Activated naive CD8-positive, alpha-beta T cell treated with anti-CD3 and anti-CD28 coated beads, Interleukin-2, amount 10 ng/mL, durations not matched to agents 7 days and 5 days (primary cell): ENCODE measurements at places on chromosomes 7 and 10. TPM values are rescaled to one million over a fixed set of nuclear protein-coding genes. Genes with fewer than 3 reads are reported as not detected.

DNA sequence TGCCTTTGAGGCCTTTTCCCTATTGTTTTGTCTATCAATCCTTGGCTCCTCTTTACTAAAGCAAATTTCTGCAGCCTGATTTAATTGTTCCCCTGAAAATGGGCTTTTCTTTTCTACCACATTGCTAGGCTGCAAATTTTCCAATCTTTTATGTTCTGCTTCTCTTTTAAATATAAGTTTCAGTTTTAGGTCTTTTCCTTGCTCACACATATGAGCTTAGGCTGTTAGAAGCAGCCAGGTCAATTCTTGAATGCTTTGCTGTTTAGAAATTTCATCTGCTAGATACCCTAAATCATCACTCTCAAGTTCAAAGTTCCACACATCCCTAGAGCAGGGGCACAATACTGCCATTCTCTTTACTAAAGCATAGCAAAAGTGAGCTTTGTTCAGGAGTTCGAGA is 159.6 kb downstream of the ARL4A start:
- no peak for DNase-seq
- H3K36me3 ChIP-seq: no peaks in the 10 kb centered on the region
- H3K4me1 ChIP-seq: no peaks in the 10 kb centered on the region
- H3K27me3 ChIP-seq: no peaks in the 10 kb centered on the region
- no peak overlapping the region for H3K4me3 ChIP-seq

- H3K4me1 ChIP-seq: no peaks in the 10 kb centered on the region
- no peak overlapping the region for H3K4me3 ChIP-seq
- peaks cover 3% of the 10 kb centered on the region for H3K36me3 ChIP-seq
- no peak overlapping the region for H3K27ac ChIP-seq
- no peak for DNase-seq
- no peaks in the 10 kb centered on the region for H3K27me3 ChIP-seq
Measured at GRCh38 chr7:135704074-135704473, 23.9 kb downstream of the SLC13A4 start.

DNA sequence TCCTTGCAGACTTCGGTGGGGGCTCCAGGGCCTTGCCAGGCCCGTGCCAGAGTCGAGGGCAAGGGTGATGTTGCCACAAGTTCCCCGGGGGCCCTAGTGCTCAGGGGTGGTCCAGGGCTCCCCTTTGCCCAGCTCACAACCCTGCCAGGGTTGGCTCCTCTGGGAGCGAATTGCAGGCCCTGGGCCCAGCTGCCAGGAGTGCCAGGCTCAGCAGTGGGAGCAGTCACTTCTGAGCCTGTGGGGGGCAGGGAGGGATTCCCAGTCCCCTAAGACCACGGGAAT is 43.8 kb downstream of the TCERG1L start:
- no peaks in the 10 kb centered on the region for H3K36me3 ChIP-seq
- H3K4me3 ChIP-seq: no peak overlapping the region
- no peaks in the 10 kb centered on the region for H3K4me1 ChIP-seq
- no peaks in the 10 kb centered on the region for H3K27me3 ChIP-seq
- H3K27ac ChIP-seq: no peak overlapping the region
- DNase-seq: no peak

GRCh38 chr10:1264001-1264400 is 207.8 kb downstream of the WDR37 start:
- H3K27ac ChIP-seq: no peak overlapping the region
- H3K27me3 ChIP-seq: peaks cover 24% of the 10 kb centered on the region
- no peak overlapping the region for H3K4me3 ChIP-seq
- H3K36me3 ChIP-seq: no peaks in the 10 kb centered on the region
- no peaks in the 10 kb centered on the region for H3K4me1 ChIP-seq
- DNase-seq: no peak

DNA sequence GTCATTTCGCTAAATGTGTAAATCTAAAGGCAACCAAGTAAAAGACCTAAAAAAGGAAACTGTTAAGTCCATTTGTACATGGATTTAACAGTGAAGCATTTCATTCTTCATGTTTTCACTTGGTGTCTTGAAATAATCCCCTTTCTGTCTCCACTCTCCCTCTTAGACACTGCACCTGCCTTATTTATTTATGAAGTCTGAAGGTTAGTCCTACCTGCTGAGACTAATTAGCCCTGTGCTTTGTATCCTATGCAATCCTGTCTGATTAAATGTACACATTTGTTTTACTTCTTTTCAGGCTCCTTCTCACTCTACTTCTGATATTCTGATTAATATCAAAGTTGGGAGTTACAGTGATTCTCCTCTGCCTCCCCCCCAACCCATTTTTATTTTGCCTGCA is 1.9 kb upstream of the TCF7L2 start:
- DNase-seq: no peak
- H3K27me3 ChIP-seq: peaks cover 54% of the 10 kb centered on the region
- no peaks in the 10 kb centered on the region for H3K36me3 ChIP-seq

- H3K36me3 ChIP-seq: no peaks in the 10 kb centered on the region
- no peaks in the 10 kb centered on the region for H3K4me1 ChIP-seq
- H3K27me3 ChIP-seq: no peaks in the 10 kb centered on the region
- H3K27ac ChIP-seq: no peak overlapping the region
- H3K4me3 ChIP-seq: no peak overlapping the region
- DNase-seq: no peak
Measured at GRCh38 chr7:114598946-114599345, 184.3 kb downstream of the FOXP2 start.

DNA sequence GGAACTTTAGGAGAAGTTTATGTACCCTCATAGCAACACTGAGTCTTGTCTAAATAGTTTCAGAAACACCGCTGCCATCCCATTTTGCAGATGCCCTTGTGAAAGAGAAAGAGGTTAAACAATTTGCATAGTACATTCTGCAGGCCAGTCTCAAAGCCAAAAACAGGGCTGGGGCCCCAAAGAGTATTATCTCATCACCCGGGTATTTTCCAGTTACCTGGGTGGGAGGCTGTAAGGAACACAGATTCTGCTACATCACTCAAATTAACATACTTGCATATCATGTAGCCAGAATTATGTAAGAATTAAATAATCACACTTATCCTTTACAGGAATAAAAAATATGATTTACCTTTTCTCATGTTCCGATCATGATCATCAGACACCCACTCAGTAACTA is 3.1 kb upstream of the FAM171A1 start:
- no peak overlapping the region for H3K4me3 ChIP-seq
- DNase-seq: no peak
- no peaks in the 10 kb centered on the region for H3K36me3 ChIP-seq
- peaks cover 4% of the 10 kb centered on the region for H3K4me1 ChIP-seq

- H3K4me1 ChIP-seq: no peaks in the 10 kb centered on the region
- no peak overlapping the region for H3K4me3 ChIP-seq
- no peak for DNase-seq
- H3K27ac ChIP-seq: no peak overlapping the region
- H3K36me3 ChIP-seq: no peaks in the 10 kb centered on the region
Measured at GRCh38 chr10:92475357-92475868, 98.5 kb downstream of the IDE start.

DNA sequence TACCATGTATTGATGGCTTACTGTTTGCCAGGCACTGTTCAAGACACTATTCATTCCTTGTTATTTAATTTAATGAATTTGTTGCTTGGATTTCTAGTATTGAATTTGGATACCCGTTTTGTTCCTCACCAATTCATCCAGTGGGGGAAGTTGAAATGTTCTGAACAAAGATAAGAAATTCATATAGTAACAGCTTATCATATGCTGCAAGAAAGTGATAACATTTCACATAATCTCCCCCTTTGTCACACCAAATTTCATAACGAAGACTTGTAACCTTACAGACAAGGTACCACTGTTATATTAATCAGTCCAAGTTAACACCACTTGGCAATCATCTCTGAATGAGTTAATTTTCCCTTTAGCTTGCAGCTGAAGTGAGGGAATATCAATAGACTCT is 42.1 kb downstream of the SCIN start:
- H3K4me1 ChIP-seq: no peaks in the 10 kb centered on the region
- no peaks in the 10 kb centered on the region for H3K36me3 ChIP-seq
- no peak overlapping the region for H3K4me3 ChIP-seq

DNA sequence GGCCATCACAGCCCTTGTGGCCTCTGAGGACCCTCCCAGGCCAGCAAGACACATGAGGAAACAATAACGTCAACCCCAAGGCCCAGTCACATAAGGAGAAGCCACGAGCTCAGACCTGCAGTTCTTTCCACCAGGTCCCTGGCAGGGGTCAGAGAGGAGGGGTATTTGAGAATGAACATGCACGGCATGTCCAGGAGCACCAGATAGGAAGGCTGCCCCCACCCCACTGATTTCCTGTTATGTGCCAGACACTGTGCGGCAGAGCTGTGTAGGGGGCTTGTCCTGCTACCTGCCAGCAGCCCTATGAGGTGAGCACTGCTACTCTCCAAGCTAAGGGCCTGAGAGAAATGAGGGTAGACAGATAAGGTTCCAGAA is 40.7 kb upstream of the ZMIZ1 start:
- H3K36me3 ChIP-seq: no peaks in the 10 kb centered on the region
- H3K4me1 ChIP-seq: peaks cover 22% of the 10 kb centered on the region
- no peak for DNase-seq
- H3K27ac ChIP-seq: no peak overlapping the region

GRCh38 chr10:72746426-72747363 is 54.8 kb downstream of the MCU start:
- H3K36me3 ChIP-seq: no peaks in the 10 kb centered on the region
- H3K27me3 ChIP-seq: no peaks in the 10 kb centered on the region
- no peak for DNase-seq
- H3K4me3 ChIP-seq: no peak overlapping the region

DNA sequence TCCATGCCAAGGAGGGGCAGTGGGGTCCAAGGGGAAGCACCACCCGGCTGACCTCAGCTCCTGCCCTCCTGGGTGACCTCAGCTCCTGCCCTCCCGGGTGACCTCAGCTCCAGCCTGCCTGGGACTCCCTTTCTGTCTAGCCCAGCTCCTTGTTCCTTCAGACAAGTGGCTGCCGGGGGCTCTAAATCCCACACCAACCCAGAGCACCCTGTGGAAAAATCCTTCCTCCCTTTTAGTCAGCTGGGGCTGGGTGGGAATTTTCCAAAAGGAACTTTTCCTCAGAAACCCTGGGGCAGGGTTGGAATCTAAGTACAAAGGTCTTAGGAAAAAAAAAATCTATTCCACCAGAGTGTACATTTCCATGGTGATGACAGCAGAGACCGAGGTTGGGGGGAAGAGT is 36.3 kb downstream of the AKR1B1 start:
- no peaks in the 10 kb centered on the region for H3K36me3 ChIP-seq
- H3K4me1 ChIP-seq: peaks cover 5% of the 10 kb centered on the region
- no peak for DNase-seq
- H3K27me3 ChIP-seq: peaks cover 11% of the 10 kb centered on the region
- no peak overlapping the region for H3K4me3 ChIP-seq

DNA sequence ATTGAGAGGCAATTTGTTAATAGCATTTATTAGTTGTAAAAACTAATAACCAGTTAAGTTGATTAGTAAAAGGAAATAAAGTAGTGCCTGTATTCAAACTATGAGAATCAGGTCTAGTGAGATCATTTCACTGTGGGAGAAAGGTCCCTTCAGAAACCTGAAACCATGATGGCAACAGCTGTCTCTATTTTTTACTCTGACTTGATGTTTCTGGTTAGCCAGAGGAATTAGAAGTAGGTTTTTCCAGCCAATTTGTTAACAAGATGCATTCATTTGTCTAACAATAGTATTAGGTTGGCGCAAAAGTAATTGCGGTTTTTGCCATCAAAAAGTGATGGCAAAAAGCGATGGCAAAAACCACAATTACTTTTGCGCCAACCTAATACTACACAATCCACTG is 272.2 kb upstream of the YAE1 start:
- no peak for DNase-seq
- H3K4me3 ChIP-seq: no peak overlapping the region
- no peaks in the 10 kb centered on the region for H3K4me1 ChIP-seq
- peaks cover 1% of the 10 kb centered on the region for H3K27me3 ChIP-seq
- H3K36me3 ChIP-seq: no peaks in the 10 kb centered on the region

DNA sequence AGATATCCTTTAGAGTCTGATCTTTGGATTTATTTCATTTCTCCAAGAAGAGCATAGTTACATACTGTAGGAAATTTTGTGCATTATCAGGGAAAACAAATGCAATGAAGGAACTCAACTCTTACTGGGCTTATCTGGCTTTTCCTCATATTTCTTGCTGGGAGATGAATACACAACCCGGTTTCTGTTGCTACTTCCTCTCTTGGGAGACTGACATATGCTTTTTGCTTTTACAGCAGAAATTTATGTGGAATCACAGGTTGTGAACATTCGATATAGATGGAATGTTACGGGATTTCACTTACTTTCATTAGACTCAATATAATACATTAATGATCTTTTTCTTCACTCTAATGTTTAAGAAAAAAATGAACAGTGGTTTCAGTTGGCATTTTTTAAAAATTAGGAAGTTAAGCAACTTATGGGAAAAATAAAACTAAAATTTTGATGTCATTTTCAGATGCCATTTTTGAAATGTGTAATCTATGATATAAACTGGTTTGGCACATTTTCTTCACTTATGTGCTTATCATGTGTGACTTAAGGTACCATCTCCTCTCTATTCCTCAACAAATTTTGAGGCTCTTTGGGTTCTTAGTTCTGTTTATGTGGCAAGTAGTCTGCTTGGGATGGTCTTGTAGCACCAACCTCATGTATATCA is 7.1 kb downstream of the SND1 start:
- H3K27me3 ChIP-seq: no peaks in the 10 kb centered on the region
- peaks cover 29% of the 10 kb centered on the region for H3K4me1 ChIP-seq
- H3K27ac ChIP-seq: no peak overlapping the region

GRCh38 chr10:58942724-58943123 is 233.7 kb upstream of the PHYHIPL start:
- DNase-seq: no peak
- H3K36me3 ChIP-seq: no peaks in the 10 kb centered on the region
- no peaks in the 10 kb centered on the region for H3K27me3 ChIP-seq
- no peak overlapping the region for H3K27ac ChIP-seq

GRCh38 chr7:69781412-69781846 is 183.2 kb downstream of the AUTS2 start:
- H3K4me3 ChIP-seq: no peak overlapping the region
- H3K27ac ChIP-seq: no peak overlapping the region
- H3K27me3 ChIP-seq: no peaks in the 10 kb centered on the region
- no peak for DNase-seq
- no peaks in the 10 kb centered on the region for H3K36me3 ChIP-seq

DNA sequence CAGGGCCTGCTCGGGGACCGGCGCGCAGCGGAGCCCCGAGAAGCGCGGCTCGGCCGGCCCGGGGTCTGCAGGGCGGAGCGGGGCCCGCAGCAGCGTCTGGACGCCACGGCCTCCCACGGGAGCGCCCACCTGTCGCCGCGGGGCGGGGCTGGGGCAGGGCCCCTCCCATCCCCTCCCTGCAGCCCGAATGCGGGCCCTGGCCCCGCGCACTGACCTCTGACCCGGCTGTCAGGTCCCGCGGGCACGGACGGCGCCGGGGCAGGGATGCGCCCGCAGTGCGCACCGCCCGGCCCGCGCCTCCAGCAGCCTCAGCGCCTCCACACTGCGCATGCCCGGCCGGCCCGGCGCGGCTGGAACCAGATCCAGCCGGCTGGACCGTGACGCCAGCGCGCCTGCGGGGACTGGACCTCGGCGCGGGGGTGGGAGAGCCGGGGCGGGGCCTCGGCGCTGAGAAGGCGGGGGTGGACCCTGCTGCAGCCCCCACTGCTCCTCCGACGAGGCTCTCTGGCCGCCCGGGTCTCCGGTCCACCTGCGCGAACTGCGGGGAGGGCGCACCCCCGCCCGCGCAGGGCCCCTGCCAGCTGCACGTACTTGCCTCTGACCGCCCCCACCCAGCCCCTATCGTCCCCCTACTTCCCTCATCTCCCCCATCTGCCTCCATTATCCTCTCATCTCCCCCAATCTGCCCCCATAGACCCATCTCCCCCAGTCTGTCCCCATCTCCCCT is 16.1 kb upstream of the GPR146 start:
- H3K27me3 ChIP-seq: no peaks in the 10 kb centered on the region
- H3K27ac ChIP-seq: peak overlapping the region; percentile 86
- H3K36me3 ChIP-seq: peaks cover 6% of the 10 kb centered on the region
- peak overlapping the region; percentile 86 for H3K4me3 ChIP-seq

KIFBP gene
- total RNA-seq: 13.7 TPM

PDIA4 gene
- total RNA-seq: 56.8 TPM
